ENCODE measurements at places on chromosomes 1 and 21.

GRCh38 chr21:45164124-45164511 is 89.7 kb downstream of the ADARB1 start:
- DNase-seq: no peak

DNA sequence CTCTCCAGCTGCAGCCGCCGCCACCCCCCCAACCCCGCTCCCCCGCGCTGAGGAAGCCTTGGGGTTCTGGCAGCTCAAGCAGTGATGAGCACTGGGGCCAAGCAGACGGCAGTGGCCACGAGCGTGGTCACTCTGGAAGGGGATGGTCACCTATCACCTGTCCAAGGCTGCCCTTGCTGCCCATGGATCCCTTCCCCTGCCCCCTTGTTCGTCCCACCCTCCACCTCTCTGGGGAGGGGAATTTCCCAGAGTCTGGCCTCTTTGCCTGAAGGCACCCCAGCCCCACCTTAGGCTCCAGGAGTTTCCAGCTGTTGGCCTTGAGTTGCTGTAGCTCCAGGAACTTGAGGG is 7.2 kb upstream of the SMIM12 start:
- DNase-seq: no peak

DNA sequence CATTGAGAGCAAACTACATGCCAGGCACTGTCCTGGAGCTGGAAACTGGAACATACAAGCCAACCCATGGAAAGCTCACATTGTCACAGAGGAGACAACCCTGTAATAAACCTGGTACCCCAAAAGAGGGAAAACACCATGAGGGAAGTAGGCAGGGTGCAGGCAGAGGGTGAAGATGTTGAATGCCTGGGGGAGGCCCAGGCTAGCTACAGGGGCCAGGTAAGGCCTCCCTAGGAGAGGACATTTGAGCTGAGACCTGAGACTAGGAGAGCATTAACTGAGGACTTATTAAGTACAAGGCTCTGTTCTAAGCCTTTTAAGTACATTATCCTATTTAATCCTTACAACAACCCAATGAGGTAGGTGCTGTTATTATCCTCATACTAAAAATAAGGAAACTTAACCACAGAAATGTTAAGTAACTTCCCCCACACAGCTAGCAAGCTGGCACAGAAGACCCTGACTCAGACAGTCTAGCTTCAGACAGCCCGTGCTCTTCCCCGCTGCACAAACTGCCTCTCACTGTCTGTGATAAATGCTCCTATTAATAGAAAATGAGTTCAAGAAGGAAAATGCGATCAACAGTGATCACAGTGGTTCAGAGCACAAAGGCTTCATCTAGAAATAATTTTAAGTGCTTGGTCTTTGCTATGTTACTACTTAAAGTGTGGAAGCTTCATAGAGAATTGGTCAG is 41.8 kb downstream of the ZNF281 start:
- DNase-seq: no peak

DNA sequence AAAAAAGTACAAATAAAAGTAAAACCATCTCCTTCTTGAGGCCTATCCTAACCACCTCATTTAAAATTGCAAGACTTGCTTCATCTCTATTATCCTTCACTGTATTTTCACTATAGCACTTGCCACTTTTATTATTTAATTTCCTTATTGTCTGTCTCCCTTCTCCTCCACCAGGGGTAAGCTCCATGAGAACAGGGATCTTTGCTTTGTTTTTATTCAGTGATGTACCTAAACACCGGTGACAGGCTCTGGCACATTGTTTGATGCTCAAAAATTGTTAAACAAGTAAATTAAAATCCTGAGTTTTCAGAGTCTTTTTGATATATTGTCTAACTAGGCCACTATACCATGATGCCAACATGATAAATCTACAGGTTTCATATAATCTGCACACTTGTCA is 17.2 kb upstream of the SPEN start:
- DNase-seq: no peak

DNA sequence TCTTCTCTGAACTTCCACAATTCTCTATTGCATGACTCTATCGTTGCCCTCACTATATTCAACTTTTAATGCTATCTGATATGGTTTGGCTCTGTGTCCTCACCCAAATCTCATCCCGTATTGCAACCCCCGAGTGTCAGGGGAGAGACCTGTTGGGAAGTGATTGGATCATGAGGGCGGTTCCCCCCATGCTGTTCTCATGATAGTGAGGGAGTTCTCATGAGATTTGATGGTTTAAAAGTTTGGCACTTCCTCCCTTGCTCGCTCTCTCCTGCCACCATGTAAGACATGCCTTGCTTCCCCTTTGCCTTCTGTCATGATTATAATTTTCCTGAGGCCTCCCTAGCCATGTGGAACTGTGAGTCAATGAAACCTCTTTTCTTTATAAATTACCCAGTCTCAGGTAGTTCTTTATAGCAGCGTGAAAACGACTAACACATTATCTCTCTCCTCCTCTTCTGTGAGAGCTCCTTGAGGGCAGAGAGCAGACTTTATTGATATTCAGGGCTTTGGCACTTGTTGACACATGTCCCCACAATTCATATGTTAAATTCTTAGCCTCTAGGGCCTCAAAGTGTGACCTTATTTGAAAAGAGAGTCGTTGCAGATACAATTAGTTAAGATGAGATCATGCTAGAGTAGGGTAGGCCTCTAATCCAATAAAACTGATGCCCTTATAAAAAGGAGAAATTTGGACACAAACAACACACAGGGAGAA is 52.1 kb downstream of the ADCY10 start:
- DNase-seq: no peak

DNA sequence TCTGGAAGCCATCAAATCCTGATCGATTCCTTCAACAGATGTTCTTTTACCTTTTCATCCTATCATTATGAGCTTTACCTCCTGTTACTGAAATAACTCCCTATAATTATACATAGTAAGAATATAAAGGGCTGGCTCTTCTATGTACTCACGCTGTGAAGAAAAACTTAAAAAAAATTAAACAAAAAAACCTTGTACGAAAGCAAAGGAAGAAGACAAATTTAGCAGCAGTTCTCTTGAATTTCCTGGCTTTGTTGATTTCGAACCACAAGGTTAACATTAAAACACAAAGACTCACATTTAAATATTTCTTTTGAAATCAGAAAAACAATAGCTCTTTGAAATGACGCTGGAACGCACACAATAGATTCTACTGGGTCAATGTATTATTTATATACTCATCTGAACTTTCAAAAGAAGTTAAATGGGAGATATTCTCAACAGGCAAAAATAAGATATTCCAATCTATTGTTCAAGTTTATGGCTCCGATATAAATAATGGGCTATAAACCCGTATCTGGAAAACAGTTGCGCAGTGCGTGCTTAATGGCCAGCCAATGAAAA is 13.6 kb upstream of the SPEN start:
- DNase-seq: no peak

GRCh38 chr1:64209221-64209620 is 5.8 kb downstream of the UBE2U start:
- DNase-seq: no peak

- DNase-seq: no peak
Observed at GRCh38 chr1:201625226-201625761, 86.4 kb downstream of the NAV1 start.

DNA sequence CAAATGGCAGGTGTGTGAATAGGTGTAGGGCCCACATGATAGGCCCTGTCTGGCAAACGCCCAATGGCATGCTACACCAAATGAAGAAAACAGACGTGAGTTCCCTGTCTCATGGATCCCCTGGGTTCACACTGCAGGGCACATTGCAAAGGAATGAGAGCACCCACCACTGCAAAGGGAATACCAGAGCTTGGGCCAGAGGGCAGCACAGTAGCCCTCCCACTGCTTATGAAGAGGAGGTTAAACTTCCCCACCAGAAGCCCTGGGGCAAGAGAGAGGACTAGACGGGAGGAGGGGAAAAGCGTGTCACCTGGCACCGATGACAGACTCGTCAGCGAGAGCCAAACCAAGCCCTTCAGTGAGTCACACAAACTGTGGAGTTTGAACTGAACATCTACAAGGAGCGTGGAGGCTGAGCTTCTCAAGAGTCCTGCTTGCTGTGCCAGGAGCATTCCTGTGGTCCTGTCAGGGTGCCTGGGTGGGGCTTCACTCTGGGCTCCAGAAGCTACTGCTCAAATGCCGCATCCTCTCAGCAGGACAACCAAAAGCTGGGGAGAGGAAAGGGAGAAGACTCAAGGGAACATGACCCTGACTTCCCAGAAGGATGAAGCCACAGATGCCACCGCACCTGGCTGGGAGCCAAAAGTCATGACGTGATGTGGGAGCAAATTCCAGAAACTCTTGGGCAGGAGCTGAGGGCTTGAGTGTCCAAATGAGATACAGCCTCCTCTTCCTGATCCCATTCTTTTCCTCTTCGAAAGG is 61.1 kb downstream of the TOMM20 start:
- DNase-seq: no peak

GRCh38 chr1:172837816-172838679 is 179.1 kb downstream of the FASLG start:
- DNase-seq: no peak

DNA sequence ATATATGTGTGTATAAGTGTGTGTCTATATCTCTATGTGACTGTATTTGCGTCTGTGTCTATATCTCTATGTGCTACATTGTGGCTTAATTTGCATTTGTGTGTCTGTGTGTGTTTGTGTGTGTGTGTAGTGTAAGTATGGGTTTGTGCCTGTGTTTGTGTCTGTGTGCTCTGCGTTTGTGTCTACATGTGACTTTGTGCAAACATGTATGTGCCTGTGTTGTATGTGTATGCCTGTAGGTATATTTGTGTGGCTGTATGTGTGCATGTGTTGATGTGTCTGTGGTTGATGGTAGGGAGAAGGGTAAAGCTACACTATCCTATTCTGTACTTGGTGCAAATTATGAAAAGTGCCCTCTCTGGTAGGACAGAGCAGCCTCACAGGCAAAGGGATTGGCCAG is 7.3 kb upstream of the FGGY start:
- no peak for DNase-seq

Data from activated CD4-positive, CD25-positive, alpha-beta regulatory T cell treated with anti-CD3 and anti-CD28 coated beads, Interleukin-2, amount 50 U/mL, for 72 hours (primary cell).